ENCODE measurements at places on chromosomes 12 and 14.

DNA sequence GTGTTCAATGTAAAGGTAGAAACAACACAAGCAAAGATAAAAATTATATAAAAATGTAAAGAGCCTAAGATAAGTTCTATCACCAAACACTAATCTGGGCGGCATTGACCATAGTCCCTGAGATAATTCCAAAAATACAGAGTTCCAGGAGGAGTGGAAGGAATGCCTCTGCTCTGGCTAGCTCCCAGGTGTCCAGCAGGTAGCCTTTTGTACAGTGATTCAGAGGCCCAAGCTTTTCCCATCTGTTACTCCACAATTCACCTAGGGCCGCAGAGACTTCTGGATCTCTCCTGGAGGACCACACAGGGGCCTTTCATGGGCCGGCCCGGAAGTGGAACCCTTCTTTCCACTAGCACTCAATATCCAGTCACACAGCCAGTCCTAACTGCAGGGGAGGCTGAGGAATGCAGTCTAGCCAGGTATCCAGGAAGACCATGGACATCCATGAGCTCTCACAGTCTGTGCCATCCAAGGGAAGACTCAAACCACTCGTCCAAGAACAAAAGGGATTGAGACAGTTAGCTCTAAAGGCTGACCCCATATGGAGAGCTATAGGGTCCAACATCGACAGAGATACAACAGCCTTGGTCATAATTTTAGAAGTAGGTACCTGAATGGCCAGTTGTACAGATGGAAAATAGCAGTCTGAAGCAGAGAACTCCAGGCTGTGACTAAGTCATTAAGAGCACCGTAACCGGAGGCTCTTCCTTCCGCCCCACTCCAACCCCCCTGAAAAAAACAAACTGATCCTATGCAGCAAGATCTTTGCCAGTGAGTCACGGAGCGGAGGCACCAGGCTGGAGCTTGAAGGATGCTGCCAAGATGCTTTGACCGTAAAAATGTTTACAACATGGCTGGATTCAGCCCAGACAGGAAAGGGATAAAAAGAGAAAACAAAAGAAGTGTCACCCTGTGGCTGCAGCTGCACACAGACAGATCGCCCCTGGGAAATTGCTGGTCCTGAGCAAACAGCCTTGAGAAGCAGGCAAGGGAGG lies 204.8 kb downstream of the NUAK1 start:
- DNase-seq = no peak

DNA sequence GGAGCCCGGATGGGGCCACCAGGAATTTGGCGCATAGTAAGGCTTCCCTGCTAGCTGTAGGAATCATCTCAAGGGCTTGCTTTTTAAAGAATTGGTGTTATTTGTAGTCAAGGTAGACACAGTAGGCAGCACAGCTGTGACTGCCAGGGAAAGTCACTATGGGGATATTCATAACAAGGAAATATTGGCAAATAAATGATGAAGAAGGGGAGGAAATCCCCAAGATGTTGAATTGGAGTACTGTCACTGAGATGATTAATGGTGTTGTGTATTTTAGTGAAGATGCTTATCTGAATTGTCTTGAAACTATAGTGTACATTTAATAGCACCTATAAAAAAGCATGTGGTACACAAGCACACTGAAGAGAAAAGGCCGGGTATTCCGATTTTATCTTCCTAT lies 118.9 kb downstream of the NPAS3 start:
- DNase-seq = no peak

- no peak for DNase-seq
These were observed 148.0 kb downstream of the PDZRN4 start for GRCh38 chr12:41336041-41336549.

- DNase-seq = no peak
These were observed 327.8 kb downstream of the MED13L start for GRCh38 chr12:115949675-115950074.

GRCh38 chr12:131098178-131098981 lies 144.7 kb downstream of the ADGRD1 start:
- DNase-seq = no peak

DNA sequence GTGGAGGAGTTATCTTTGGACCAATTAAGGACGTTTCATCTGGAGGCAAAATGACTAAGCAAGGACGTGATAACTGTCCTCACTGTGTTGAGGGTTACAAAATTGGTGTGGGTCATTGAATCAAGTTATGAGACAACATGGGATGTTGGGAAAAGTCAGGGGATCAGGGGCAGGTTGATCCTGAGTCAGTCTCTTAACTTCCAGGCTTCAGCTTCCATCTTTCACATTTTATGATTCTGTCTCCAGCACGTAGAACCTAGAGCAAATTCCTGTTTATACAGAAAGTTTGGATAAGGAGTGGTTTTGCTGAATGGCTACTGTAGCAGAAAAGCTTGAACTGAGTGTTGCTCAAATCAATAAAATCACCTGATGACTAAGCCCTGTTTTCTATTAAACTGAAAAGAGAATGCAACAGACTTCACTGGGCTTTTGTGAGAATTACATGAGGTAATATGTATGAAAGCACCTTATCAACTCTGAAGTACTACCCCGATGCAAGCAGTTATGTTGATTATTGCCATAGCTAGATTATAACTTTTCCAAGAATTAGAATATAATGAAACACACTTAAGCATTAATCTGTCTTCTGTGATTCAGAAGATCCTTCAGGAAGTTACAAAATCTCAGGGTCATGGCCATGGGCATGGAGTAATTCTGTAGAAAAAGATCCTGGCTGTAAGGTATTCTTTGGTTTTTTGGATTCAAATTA lies 184.8 kb downstream of the ETV6 start:
- no peak for DNase-seq

DNA sequence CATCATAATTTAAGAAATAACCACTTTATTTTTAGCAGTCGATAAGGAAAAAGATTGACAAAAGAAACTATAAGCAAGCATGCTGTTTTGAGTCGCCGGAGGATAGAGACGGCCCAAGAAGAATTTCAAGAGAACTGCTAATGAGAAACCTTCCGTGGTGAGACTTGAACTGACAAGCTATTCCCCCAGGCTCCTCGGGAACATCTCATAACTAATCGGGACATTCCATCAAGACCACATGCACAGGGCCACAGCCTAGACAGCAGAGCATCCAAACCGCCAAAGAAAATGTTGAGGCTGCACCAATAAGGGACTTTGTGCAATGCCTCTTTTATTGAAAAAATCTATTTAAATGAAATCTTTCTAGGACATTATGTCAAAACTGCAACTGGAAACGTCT lies 51.0 kb downstream of the YEATS4 start:
- no peak for DNase-seq
